ENCODE measurements at places on chromosomes 7 and 10.

GRCh38 chr7:137446025-137446424 lies 102.5 kb upstream of the PTN start:
- DNase-seq: no peak

DNA sequence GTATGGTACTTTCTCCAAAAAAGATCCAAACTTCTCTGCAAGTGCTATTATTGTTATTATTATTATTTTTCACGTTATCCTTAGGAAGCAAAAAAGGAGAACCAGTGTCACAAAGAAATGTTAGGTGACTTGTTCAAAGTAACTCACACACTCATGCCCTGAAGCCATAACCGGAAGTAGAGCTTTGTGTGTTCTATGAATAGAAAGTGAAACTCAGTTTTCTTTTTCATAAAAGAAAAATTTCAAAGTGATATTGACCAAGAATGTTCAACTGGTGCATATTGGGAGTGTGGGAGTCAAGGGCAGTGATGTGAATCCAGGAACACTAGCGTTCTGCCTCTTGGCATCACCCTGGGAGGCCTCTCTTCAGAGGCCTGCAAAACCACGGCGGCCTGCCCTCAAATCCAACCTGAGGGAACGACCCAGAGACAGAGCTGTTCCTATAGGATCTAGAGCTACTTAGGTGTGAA lies 106.1 kb downstream of the PRKCQ start:
- no peak for DNase-seq

DNA sequence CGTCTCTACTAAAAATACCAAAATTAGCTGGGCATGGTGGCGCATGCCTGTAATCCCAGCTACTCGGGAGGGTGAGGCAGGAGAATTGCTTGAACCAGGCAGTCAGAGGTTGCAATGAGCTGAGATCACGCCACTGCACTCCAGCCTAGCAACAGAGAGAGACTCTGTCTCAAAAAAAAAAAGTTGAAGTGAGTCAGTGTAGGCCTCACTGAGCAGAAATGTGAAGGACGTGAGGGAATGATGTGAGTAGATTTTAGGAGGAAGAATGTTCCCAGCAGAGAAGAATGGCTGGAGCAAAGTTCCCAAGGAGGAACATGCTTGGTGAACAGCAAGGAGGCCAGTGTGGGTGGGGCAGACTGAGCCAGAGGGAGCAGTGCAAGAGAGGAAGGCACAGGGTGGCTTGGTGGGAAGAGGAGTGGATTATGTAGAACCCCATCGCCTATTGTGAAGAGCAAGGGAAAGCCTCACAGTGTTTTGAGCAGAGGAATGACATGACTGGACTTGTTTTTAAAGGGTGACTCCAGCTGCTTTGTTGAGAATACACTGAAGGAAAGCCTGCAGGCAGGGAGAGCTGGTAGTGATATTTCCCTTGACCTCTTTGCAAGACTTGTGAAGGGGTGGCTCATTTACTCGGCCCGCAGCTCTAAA lies 708.7 kb downstream of the SUGCT start:
- DNase-seq: no peak

DNA sequence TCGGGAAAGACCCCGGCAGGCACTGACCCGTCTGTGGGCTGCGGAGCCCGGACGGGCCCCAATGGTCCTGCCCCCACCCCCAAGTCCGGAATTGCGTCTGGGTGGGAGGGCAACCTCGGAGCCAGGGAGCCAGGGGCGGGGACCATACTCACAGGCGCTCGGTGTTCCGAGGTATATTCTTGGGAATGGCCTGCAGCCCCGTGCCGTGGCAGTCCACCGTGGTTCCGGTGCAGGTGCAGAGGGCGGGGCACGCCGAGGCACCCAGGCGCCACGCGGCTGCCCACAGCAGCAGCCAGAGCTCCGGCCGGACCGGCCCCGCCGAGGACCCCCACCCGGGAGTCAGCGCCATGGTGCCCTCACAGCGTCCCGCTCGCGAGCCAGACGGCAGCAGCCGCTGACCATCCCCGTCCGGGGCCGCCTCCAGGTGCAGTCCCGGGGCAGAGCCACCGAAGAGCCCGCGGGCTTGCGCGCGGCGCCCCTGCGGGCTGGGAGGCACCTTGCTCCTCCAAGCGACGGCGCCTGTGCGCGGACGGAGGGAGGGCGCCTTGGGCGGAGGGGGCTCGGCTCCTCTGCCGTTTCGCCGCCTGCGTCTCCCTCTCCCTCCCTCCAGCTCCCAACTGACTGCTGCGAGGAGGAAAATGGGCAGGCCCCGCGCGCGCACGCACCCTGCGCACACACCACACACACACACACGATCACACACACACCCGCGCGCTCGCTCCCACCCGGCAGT lies at the start of gene SLIT1:
TSS of gene SLIT1 (minus strand) at position 634 of the 733 bp plus-strand sequence. CDS start at position 349, 285 bp downstream.
- DNase-seq: no peak

- DNase-seq: no peak
Measured at GRCh38 chr10:90959826-90960225, 38.9 kb upstream of the ANKRD1 start.

GRCh38 chr7:120991581-120991980 lies 3.1 kb downstream of the CPED1 start:
- no peak for DNase-seq

DNA sequence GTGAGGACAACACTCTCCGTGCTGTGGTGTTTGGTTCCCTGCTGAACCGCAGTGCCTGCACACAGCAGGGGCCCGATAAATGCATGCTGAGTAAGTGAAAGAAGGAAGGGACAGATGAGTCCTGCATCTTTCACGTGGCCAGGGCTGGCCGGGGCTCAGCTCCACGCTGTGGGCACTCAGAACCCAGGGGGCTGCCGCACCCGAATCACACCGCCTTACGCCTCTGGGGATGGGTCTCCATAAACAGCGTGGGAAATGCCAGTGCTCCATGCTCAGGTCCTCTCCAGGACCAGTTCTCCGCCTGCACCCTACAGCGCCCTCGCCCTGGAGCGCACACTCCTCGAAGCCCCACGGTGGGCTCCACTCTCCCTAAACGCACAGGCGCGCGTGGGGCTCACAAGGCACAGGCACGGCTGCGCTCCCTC lies 38.1 kb downstream of the RASGEF1A start:
- DNase-seq: peak; percentile 7

- DNase-seq: no peak
Measured at GRCh38 chr10:120521880-120522279, 64.9 kb downstream of the PLPP4 start.
